Renal cortical epithelial cell (primary cell): ENCODE measurements at places on chromosomes 2 and 18.

GRCh38 chr2:237118025-237118424 is 32.3 kb downstream of the COPS8 start:
- DNase-seq: no peak

- peak; percentile 14 for DNase-seq
Observed at GRCh38 chr2:33785201-33786106, 186.4 kb upstream of the FAM98A start.

GRCh38 chr18:48600456-48601090 is 61.7 kb downstream of the CTIF start:
- no peak for DNase-seq

GRCh38 chr2:26649992-26650712 is 9.0 kb upstream of the CIB4 start:
- no peak for DNase-seq
